ENCODE measurements at places on chromosomes 11 and 22.

- no peak for DNase-seq
Observed at GRCh38 chr11:56457076-56457475, 16.1 kb downstream of the OR5M3 start.

GRCh38 chr22:19886605-19887255 is 32.1 kb upstream of the GNB1L start:
- peak; percentile 77 for DNase-seq

GRCh38 chr22:44195189-44195871 is 14.6 kb downstream of the PARVG start:
- DNase-seq: no peak

- DNase-seq: no peak
Observed at GRCh38 chr22:23199159-23199558, 18.9 kb downstream of the BCR start.

DNA sequence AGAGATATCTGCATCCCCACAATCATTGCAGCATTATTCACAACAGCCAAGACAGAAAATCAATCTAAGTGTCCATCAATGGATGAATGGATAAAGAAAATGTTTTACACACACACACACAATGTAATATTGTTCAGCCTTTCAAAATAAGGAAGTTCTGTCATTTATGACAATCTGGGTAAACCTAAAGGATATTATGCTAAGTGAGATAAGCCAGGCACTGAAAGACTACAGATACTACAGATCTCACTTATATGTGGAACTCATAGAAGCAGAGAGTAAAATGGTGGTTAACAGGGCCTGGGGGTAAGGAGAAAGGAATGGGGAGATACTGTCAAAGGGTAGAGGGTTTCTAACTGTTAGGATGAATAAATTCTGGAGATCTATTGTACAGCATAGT is 36.0 kb upstream of the EED start:
- no peak for DNase-seq

Data from AG20443 (cell line).